Astrocyte of the hippocampus (primary cell): ENCODE measurements at places on chromosomes 7 and 10.

DNA sequence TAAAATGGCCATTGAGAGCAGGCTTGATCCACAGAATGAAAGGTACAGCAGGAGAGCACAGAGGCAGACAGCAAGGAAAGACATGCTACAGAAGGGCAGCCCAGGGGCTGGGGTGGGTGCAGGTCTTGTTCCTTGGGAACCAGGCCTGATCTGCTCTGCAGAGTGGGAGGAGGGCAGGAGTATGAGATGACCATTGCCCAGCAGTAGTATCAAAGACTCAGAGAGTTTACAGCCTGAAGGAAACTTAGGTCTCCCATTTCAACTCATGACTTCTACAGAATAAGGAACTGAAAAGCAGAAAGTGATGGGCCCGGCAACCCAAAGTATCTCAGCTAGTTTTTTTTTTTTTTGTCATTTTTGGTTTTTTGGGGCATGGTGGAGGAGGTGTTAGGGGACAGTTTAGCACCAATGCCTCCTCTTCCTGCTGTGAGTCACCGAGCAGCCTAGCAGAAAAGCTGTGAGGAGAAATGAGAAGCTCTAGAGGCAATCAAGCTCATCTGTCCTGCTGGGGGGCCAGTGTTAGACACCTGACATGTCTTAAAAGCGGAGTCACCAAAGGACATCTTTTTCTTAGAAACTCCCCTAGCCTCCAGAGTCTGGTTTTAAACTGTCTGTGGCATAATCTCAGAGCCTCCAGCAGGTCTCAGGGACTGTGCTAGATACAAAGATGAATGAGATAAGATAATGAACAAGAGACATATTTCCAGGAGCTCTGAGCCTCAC is 34.3 kb upstream of the HERPUD2 start:
- no peak for DNase-seq

- DNase-seq: no peak
Measured at GRCh38 chr10:47350671-47351640, 2.8 kb downstream of the RBP3 start.

- DNase-seq: peak; percentile 70
Measured at GRCh38 chr10:69845574-69846292, 44.0 kb downstream of the COL13A1 start.

- no peak for DNase-seq
Measured at GRCh38 chr7:31175672-31176071, 123.6 kb downstream of the ADCYAP1R1 start.

- no peak for DNase-seq
Measured at GRCh38 chr7:9961161-9961922, 1012.3 kb upstream of the PHF14 start.

GRCh38 chr10:121323443-121323842 is 274.8 kb downstream of the FGFR2 start:
- no peak for DNase-seq

GRCh38 chr10:129134371-129134770 is 332.7 kb upstream of the MGMT start:
- no peak for DNase-seq

GRCh38 chr10:110512461-110513187 is 14.9 kb downstream of the DUSP5 start:
- DNase-seq: peak; percentile 79

GRCh38 chr10:14415676-14416307 is 85.1 kb upstream of the FRMD4A start:
- DNase-seq: peak; percentile 49
